Epithelial cell of proximal tubule (primary cell): ENCODE measurements at places on chromosomes 1 and 21. TPM values are rescaled to one million over a fixed set of nuclear protein-coding genes. Genes with fewer than 3 reads are reported as not detected.

GRCh38 chr1:119984771-119985170 lies 84.7 kb downstream of the NOTCH2 start:
- no peak for DNase-seq

DNA sequence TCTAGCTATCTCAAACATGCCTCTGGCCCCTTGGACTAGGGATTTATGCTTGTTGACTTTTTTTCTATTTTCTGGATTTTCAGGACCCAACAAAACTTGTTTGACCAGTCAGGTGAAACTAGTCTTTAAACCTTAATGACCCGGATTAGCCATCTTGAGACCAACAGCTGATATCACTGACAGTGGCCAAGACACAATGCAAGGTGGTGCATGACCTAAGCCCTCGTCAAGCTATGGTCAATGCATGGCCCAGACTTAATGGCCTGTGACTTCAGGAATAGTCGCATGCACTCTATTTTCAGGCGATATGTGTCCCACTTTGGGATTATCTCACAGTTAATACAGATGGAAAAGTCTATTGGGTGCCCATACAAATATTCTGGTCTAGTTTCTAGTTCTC lies 190.4 kb downstream of the ZBTB18 start:
- no peak for DNase-seq

DNA sequence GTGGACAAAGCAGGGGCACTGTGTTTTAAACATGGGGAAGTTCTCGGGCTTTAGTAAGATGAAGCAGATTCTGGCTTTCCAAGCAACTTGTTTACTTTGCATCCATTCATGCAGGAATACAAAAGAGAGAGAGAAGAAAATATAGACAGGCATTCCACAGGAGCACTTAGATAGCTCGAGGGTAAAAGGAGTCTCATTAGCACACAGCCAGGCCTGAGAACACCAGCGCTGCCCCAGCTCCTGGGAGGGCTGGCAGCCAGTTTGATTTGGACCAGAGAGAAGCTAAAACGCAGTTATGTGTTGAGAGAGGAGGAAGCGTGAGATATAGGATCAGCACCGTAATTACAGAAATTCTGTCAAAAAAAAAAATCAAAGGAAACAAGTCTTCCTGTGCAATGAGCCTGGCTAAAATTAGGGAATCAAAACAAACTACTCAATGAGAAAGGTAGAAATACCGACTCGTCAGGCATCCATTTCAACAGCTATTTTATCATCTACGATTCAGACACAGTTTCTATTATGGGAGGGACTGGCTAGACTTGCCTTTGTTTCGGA lies 68.2 kb downstream of the CLSTN1 start:
- no peak for DNase-seq

DNA sequence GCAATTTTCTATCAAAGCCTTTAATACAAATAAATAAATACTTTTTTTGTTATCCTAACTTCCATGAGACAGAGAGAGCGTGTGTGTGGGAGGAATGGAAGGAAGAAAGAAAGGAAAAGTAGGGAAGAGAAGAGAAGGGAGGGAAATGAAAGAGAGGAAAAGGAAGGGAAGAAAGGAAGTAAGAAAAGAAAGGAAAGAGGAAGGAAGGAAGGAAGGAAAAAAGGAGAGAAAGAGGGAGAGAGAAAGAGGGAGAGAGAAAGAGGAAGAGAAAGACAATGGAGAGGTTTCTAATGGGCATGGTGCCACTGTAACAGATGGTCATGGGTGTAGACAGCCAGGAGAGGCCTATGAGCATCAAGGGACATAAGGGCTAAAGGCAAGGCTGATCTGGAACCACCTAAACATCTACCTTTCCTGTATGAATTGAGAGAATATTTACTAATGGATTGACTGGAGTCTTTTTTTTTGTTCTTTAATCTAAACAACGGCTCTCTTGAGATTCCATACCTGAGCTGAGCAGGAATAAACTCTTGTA lies 234.9 kb downstream of the PTPRC start:
- DNase-seq: no peak

Gene TMEM200B
- total RNA-seq: 6.9 and 14.9 TPM in 2 replicates

Gene POLR3GL
- total RNA-seq: 15.6 and 16.1 TPM in 2 replicates

Gene EPHA10
- total RNA-seq: under 0.01 and 0.17 TPM in 2 replicates
